ENCODE measurements at places on chromosomes 16 and 17.

DNA sequence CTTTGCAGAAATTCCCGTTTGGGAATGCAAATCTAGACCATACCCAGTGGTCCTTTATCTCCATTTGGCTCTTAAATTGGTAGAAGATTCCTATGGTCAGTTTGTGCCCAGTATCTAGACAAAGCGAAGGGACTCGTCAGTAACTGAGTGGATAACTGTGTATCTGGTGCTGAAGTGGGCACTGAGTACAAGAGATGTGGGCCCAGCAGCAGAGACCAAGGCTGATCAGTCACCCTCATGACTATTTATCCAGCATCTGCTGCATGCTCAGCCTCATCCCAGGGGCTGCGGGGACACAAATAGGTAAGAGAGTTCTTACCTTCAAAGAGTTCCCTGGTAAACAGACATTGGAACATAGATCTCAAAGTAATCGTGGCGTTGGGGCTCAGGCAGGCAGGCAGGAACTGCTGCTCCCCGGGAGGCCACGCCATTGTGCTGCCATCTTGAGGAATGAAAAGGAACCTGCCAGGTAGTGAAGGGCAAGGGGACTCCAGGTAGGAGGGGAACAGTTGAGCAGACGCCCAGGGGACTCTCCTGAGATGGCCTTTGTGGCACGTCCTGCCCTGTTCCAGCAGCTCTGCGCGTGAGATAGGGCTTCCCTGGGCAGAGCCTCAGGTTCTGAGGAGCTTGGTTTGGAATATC lies 10.3 kb downstream of the NT5M start:
- DNase-seq = peak; percentile 48

DNA sequence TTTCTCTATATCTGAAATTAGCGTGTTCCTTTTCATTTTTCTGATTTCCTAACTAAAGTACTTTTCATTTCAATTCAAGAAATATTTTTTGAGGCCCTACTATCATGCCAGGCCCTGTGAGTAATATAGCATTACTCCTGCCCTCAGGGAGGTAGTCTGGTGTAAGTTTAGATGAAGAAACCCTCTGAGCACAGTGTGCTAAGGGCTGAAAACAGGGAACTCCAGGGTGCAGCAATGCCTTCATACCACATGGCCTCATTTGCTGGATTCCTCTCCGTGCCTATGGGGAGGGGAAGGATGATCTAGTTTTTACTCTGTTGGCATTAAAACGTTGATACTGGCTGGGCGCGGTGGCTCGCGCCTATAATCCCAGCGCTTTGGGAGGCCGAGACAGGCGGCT lies 4.7 kb downstream of the COQ9 start:
- no peak for DNase-seq

GRCh38 chr16:81179219-81179618 lies 59.3 kb upstream of the BCO1 start:
- DNase-seq = no peak

DNA sequence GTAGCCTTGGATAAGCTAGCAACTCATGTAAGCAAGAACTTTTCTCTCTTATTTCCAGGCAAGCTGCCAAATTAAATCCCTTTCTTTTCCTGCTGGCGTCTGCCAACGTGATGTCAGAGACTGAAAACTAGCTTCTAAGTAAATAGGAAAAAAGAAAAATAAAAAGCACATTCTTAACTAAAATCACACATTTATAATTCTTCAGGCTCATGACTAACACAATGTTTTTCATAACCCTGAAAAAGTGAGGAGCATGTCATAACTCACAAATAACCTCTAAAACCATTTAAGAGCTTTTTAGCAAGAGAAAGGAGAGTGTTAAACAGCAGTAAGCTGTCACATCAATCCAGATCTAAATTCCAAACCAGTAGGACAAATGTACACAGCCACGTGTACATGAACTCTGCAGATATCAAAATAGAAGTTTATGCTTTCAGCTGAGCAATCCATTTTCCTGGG lies 110.0 kb downstream of the N4BP1 start:
- DNase-seq = no peak

DNA sequence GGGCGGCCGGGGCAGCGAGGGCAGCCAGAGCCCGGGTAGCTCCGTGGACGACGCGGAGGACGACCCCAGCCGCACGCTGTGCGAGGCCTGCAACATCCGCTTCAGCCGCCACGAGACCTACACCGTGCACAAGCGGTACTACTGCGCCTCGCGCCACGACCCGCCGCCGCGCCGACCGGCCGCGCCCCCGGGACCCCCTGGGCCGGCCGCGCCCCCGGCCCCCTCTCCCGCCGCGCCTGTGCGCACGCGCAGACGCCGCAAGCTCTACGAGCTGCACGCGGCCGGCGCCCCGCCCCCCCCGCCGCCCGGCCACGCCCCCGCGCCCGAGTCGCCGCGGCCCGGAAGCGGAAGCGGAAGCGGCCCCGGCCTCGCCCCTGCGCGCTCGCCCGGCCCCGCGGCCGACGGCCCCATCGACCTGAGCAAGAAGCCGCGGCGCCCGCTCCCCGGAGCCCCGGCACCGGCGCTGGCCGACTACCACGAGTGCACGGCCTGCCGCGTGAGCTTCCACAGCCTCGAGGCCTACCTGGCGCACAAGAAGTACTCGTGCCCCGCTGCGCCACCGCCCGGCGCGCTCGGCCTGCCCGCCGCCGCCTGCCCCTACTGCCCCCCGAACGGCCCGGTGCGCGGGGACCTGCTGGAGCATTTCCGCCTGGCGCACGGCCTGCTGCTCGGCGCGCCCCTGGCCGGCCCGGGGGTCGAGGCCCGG lies 36.1 kb upstream of the ZC3H18 start:
- peak; percentile 77 for DNase-seq

GRCh38 chr17:42438600-42439567 lies 15.8 kb upstream of the CAVIN1 start:
- no peak for DNase-seq

GRCh38 chr17:34639706-34640425 lies 60.5 kb downstream of the TMEM132E start:
- no peak for DNase-seq

DNA sequence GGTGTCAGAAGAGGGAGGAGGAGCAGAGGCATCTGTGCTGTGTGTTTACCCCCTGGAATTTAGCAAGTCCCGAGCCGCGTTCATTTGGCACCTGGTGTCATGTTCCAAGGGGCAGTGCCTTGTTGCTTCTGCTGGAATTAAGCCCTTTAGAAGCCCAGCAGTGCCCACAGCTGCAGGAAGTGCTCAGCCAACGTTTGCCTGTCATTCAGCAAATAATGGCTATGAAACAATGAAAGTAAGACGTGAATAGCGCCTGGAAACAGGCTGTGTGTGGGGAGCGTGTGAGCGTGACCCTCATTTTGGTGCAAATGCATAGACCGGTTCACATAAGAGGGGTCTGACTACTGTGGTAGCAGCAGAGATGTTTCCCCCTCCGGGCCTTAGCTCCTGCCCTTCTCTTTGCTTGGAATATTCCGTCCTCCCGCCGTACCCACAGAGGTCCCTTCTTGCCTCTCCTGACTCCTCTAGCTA lies 5.8 kb upstream of the ATP2C2 start:
- no peak for DNase-seq

DNA sequence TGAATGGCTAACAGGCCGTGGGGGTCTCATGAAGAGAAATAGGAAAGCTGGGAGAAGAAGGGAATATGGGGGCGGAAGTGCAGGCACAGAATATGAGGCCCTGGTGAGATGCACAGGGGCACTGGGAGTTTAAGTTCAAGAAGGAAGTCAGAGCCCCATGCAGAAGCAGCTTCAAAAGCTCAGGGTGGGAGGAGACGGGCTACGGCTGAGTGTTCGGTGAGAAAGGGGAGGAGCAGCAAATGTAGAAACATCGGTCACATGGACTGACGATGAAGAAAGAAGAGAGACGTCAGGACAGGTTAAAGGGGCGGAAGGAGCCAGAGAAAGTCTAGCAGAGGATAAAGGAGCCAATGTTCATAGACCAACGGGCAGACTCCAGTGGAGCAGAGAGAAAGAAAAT lies 204.5 kb upstream of the ZFHX3 start:
- no peak for DNase-seq

DNA sequence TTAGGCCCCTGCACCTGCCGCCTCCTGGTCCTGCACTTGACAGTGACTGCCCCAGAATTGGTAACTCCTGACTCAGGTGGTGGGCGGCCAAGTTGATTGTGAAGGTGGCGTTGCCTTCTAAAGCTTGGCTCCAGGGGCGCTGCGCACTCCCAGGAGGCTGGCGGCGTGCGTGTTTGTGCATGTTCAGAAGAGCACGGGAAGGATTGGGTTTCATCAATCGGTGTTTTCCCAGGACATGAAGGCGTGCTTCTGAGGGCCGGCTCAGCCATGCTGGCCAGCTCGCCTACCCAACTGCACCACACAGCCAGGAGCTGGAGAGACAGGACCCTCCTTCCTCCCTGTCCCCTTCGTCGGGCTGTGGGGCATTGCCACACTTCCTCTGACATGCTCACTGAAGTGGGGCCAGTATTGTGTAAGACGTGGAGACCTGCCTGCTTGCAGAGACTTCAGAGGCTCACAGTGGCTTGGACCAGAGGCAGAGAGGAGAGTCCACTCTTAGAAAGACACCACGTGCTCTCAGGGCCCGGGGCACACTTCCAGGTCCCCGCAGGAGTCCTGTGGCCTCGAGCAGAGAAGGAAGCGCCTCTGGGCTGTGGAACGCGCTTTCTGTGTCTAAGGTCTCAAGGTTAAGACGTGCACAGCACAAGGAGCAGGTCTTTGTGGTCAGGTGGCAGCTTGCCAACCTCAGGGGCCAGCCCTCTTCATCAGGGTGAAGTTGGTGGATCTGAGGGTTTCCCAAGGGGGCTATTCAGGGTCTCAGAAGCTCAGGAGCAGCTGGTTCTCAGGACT lies 2.8 kb downstream of the RAB40C start:
- DNase-seq = no peak

GRCh38 chr17:9628509-9628908 lies 16.8 kb upstream of the USP43 start:
- DNase-seq = no peak

All from endothelial cell (in vitro differentiated cells).